ENCODE measurements at places on chromosomes 12 and 14.

DNA sequence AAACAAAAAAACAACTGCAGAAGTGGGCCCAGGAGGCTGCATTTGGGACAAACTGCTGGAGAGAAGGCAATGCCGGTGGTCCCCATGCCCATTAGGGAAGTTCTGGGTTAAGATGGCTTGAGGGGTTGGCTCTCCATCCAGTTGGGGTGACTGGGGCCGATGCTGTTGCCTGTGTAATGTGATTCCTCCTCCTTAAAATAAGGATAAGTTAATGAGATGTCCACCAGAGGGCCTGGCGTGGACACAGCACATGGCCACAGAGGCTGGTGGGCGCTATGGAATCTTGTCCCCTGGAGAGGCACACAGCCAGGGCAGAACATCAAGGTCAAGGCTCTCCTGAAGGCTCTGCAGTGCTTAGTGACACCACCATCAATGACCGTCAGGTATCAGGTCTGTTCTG is 1.0 kb upstream of the TESC start:
- DNase-seq, result no peak

DNA sequence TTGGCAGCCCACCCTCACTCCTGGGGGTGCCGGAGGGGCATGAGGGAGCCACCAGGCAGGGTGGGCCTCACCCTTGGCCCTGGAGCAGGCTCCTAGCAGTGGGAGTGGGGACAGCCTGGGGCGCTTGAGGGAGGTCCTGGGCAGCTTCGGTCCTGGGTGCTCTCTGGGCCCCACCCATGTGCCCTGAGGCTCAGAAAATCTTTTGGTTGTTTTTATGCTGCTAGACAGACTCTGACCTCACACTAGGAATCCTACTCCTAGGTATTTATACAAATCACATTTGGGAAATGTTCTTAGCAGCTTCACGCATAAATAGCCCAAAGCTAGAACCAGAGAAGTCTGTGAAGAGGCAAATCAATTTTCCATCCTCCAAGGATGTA is 10.9 kb upstream of the ULK1 start:
- DNase-seq, result no peak

DNA sequence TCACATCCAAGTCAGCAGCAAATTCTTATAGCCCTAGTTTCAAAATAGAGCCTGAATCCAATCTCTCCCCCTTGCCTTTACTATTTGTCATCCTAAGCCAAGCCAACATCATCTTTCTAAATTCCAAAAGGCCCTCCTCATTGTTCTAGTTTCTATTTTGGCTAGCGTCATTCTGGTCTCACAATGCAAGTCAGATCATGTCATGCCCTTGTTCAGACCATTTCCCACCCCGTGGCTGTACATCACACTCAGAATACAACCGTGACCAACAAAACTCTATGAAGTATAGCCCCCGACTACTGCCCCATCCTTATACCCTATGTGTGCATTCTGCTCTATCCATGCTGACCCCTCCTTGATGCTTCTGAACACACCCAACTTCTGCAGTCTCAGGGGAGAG is 12.3 kb upstream of the GNG2 start:
- no peak for DNase-seq

DNA sequence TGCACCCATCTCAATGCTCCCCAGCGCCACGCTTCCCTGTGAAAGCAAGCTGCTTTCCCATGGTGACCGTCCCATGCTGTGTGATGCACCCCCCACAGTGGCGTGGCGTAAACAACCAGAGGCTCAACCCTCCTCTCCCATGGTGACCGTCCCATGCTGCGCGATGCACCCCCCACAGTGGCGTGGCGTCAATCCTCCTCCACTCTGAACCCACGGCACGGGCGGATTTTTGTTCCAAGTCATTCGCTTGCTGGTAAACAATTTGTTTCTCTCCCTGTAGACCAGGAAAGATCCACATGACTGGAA is 8.9 kb downstream of the STX2 start:
- no peak for DNase-seq

DNA sequence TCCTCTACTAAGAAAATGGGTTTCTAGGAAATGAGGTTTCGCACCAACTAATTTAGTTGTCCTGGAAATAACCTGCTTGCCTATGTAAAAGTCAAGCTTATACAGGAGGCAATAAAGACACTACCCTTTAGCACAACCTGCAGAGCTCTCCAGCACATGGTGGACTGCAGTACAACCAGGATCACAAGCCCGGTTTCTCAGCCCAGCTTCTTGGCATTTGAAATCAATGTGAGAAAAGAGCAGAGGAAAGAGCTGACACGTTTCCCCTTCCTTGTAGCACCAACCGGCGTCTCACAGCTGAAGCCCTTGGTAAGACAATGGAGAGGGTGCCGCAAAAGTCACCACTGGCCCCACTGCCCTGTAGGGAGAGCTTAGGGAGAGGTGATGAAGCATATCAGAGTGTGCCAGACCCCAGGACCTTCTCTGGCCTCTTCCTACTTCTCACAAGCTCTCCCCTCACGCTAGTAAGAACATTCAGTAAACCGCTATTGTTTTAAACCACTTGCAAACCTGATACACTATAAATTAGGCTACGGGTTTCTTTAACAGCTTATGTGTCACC is 8.6 kb downstream of the SPTLC2 start:
- peak; percentile 33 for DNase-seq

GRCh38 chr14:100776681-100777365 is 49.1 kb upstream of the MEG3 start:
- DNase-seq, result no peak

GRCh38 chr14:87837296-87837695 is 155.7 kb downstream of the GALC start:
- no peak for DNase-seq

GRCh38 chr12:3655328-3655900 is 97.5 kb downstream of the CRACR2A start:
- no peak for DNase-seq

- DNase-seq, result peak; percentile 82
Observed at GRCh38 chr12:3752741-3753486, at the start of gene CRACR2A. CRACR2A (minus strand) TSS chr12:3753109; CDS start chr12:3696999, 56,110 bp downstream.

DNA sequence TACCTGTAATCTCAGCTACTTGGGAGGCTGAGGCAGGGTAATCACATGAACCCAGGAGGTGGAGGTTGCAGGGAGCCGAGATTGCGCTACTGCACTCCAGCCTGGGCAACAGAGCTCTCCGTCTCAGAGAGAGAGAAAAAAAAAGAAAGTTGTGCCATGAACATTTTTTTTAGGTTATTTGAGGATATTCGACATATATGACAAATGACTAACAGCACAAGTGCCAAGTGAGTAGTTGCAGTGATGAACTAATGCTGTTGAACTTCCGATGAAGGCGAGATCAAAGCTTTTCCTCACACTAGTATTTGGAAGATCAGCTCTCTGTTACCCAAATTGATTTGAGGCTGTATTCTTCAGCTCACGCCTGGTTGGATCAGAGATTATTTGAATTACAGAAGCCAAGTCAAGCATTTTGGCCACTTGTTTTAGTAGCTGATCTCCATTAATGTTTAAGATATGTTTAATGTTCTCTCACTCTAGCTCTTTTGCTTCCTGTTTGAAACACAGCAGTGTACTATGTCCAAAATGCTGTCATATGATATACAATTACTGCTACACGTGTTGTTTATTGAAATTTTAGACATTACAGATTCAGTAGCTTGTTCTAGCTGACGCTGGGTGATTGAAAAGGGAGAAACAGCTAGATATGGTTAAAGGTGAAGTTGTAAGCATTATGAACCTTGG is 43.4 kb downstream of the WDR20 start:
- DNase-seq, result peak; percentile 18

GRCh38 chr12:49059299-49060171 is 1.1 kb downstream of the KMT2D start:
- DNase-seq, result peak; percentile 19

- no peak for DNase-seq
Observed at GRCh38 chr14:72631401-72631800, 262.5 kb downstream of the DPF3 start.

- DNase-seq, result peak; percentile 77
Observed at GRCh38 chr14:75648066-75648838, 12.4 kb downstream of the ERG28 start.

- no peak for DNase-seq
Observed at GRCh38 chr14:78752518-78753188, 582.5 kb downstream of the NRXN3 start.

- DNase-seq, result no peak
Observed at GRCh38 chr12:84416626-84417025, 496.0 kb downstream of the SLC6A15 start.

GRCh38 chr12:97560786-97561618 is 98.4 kb downstream of the RMST start:
- no peak for DNase-seq

- no peak for DNase-seq
Observed at GRCh38 chr12:50218386-50218785, 51.2 kb upstream of the CERS5 start.

GRCh38 chr14:92014040-92014439 is 25.8 kb downstream of the TRIP11 start:
- no peak for DNase-seq

DNA sequence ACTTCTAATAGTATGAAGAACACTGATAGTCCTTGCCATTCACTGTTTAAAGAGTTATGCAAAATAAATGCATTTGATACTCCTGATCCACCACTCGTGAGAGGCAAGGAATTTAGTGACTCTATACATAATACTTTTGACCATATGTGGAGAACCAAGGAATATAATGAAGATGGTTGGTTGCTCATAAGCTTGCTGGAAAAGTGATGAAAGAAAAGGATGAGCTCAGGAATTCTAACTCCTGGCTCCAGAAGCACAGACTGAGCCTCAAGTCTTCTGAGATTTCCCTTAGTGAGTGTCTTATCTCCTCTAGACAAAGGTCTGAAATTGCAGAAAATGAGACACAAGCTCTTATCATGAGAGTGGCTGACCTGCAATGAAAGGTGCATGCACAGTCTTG is 57.1 kb upstream of the KRAS start:
- no peak for DNase-seq

DNA sequence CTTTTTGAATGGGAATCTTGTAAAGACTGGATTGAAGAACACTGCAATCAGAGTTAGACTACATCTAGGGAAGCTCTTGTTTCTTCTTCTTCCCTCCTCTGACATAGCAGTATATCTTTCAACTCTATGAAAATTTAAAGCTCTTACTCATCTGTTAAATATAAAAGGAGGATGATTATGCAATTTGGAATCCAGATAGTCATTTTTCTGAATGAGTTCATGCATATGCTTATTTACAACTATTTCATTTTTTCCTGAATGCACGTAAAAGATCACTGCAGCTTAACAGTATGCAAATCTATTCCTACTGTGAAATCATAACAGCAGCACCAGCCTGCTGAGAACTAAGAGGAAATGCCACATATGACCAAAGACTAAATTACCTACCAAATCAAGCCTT is 133.5 kb upstream of the TMCC3 start:
- no peak for DNase-seq

DNA sequence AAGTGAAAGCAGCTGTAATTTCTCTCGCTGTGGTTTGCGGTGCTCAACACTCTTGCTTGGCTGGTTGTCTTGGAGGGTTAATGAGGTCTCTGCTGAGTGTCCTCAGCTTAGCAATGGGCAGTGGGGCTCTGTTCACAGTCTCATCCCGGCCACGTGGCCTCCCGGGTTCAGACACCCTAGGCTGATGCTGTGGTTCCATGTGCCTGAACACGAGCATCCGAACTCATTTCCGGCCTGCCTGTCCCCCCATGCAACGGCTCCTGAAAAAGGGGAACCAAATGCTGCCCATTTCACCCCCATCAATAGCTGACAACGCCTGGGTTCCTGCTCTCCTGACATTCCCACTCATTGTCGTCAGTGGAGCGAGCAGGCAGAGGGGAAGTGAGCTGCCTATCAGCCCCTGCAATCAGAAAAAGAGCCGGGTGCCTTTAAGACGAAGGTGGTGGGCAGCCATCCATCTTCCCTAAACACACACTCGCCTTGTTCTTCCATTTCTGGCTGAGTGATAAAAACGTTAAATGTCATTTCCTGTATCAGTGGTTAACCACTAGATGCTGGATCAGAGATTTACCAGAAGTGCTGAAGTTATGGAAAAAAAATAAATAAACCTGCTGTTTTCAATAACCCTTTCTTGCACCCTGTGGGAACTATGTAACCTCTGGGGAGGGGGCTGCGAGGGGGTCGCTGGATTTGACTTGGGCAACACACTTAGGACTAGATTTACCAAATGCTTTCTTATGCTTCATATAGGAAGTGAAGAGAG is 60.3 kb upstream of the BCL2L14 start:
- DNase-seq, result peak; percentile 49

GRCh38 chr14:75833326-75834020 is 148.3 kb downstream of the TGFB3 start:
- DNase-seq, result no peak

GRCh38 chr14:102096569-102097188 is 9.8 kb upstream of the HSP90AA1 start:
- peak; percentile 92 for DNase-seq

- DNase-seq, result peak; percentile 82
Observed at GRCh38 chr12:89461649-89462612, 62.7 kb downstream of the GALNT4 start.

GRCh38 chr12:93363841-93364297 is 13.9 kb upstream of the NUDT4 start:
- no peak for DNase-seq

DNA sequence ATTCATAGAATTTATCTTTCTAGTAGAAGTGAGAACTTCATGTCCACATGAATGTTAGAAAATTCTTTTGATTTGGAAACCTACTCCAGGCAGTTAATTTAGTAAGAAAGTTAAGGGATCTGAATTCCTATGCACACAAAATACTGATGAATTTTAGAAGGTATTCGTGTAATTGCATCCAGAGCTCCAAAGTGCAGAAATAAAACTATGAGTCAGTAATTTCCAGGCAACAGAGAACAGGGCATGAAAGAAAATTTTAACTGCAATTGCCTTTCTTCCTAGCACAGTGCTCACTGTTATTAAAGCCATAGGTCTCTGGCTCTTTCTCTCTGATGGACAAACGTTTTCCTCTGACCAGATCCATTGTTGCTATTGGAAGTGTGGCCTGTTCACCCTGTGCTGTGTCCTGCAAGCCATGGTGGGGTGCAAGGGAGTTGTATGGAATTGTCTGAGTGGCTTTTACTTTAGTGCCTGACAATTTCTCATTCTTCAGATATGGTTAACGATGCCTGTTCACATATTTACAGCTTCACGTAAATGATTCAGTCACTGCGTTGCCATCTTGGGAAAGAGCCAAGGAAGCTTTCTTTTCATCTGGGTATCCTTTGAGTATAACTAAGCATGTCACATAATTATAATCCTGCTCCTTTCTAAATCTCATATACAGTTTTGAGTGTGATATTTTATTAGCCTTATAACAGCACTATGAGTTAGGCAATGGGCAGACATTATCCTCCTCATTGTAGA is 145.1 kb downstream of the ACSS3 start:
- no peak for DNase-seq

DNA sequence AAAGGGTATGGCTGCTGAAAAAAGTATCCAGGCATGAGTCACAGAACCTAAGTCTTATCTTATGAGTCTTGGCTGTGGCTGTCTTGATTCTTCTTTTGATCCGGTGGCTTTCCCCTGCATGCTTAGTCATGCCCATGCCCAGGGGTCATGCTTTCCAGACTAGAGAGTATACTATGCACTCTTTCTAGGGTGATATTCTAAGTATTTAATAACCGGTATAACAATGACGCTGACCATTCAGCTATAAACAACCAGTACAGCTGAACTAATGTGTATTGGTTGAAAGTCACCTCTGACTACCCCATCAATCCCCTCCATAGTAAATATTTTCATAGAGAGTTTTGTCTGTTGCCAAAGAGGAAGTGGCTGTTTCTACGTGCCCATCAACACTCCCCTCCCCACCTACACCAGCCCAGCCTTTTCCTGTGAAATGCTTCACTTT is 34.7 kb upstream of the NRXN3 start:
- DNase-seq, result no peak

- DNase-seq, result no peak
Observed at GRCh38 chr12:101671157-101671791, 26.2 kb upstream of the CHPT1 start.

Measured in lung (tissue), 17 donors.